ENCODE measurements at places on chromosomes 11 and 22. TPM values are rescaled to one million over a fixed set of nuclear protein-coding genes. Genes with fewer than 3 reads are reported as not detected.

DNA sequence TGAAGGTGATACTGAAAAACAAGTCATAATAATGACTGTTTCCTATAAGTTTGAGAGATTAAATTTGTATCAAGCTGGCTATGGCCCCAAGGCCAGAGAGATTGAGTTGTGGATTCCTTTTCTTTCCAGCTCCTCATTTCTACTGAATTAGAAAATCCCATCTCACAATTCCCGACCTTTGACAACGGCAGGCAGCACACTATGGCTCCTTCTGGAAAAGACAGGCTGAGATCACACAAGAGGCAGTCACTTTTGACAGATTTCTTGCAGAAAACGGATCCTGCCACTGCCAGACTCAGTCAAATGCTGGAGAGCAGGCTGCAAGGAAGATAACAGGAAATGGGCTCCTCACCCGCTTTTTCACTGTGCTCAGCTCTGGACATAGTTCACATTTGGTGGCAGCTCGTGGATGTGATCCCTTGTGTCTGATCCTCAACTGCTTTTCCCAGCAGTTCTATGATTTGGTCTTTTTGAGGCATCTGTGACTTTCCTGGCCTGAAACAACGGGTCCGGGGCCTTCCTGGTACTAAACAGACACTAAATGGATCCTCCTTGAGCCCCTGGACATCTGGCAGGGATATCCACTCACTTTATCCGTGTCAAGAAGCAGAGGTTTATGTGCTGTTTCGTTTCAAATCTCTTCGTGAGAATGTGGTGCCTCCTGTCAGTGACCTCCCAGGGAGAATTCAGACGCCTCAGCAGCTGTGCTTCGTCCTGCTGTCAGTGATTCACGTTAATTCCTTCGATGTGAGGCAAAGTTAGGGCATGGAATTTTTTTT, 26.1 kb upstream of the RTL6 start:
- no peak for DNase-seq

The ATG16L2 gene
- polyA plus RNA-seq: 47.5 TPM

- no peak for DNase-seq
Observed at GRCh38 chr11:67468056-67468455, 995 bp downstream of the TMEM134 start.

The APLP2 gene
- 403 TPM for polyA plus RNA-seq

The OR2AG2 gene
- polyA plus RNA-seq: 0.06 TPM

DNA sequence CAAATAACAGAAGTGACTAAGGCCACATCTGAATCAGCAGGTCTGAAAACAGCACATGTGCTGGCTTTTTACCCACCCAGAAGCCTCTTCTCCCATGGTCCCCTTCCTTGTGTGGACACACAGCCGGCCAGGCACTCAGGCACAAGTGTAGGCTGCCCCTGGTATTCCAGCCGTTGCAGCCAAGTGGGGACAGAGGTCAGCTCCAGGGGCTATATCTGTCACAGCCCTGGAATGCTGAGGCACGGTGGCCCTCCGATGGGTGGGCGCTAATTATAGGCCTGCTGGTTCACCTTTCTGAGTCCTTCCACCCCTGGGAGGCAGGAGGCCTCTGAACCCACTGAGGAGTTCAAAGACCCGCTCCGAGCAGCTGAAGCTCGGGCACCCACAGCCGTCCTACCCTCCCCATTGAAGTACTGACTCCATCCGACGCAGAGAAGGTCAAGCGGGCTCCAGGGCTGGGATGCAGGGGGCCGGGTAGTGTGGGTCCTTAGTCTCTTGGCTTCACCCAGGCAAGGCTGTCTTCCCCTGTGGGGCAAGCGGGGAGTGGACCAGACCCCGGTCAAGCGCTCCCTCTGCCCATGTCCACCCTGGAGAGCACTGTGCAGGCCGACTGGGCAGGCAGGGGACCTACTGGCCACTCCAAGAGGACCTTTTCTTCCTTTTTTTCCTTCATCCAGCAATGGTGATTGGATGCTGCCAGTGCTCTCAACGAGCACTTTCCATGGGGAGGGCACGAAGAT, 14.3 kb downstream of the FGF3 start:
- no peak for DNase-seq
